Activated naive CD4-positive, alpha-beta T cell treated with anti-CD3 and anti-CD28 coated beads, Interleukin-2, amount 10 ng/mL, durations not matched to agents 7 days and 5 days (primary cell): ENCODE measurements at places on chromosomes 11 and 22.

GRCh38 chr22:19715188-19715930 lies 1.1 kb downstream of the SEPTIN5 start:
- DNase-seq = peak; percentile 18

DNA sequence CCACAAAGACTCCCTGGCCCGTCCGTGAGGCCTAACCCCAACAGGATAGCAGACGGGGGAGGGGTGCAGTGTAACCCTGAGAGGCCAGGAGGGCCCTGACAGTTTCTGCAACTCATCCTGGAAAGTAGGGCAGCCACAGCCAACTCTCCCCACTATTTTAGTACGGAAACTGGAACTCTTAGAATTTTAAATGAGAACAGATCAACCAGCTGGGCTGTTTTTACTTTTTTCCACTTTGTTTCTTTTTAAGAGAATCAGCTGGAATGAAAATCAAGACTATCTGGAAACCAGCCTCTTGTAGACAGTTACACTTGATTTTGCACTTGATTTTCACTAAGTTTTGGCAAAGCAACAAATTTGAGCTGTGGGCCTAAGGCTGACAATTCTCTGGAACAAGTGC lies 42.7 kb upstream of the NRIP3 start:
- DNase-seq = no peak

DNA sequence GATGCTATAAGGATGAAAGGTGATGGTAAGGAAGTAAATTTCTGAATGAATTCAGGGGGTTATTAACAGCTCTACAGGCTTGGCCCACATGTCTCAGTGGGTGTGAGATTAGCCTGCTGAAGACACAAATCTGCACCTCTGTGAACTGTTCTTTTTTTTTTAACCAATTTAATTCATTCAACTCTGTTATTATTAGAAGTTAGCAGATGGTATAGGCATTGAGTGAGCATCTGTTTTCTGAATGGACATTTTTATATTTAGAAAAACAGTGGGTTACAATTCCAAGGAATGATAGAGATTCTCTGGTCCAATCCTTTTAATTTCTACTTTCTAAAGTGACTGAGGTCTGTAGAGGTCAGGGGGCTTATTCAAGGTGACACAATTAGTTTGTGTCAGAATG lies 122.0 kb upstream of the SORL1-AS1 start:
- no peak for DNase-seq

GRCh38 chr22:49450498-49450897 lies 377.2 kb downstream of the BRD1 start:
- no peak for DNase-seq

- DNase-seq = peak; percentile 60
Observed at GRCh38 chr11:59802639-59803176, 7.9 kb downstream of the MRPL16 start.

DNA sequence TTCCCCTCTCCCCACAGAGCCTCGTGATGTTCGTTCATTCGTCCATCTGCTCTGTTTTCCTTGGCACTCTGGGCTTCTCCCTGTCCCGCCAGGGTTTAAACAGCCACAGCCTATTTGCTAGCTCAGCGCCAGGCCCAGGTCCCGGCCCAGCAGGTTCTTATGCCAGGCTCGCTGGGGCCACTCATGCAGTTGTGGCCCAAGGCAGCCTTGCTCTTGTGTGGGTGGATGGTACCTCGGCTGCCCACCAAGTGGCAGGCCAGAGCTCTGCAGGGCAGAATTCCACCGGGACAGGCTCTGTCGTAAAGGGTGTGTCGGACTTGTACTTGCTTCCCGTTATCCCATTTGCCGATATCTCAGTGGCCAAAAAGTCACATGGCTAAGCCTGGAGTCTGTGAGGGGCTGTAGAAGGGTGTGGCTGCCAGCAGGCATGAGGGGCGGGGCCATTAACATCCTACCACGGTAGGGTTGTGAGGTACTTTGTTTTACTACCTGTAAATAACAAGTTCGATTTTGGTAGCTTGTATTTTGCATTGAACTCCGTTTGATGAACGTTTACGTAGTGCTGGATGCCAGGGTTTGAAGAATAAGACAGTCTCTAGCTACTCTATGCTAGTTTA lies 7.9 kb downstream of the FAM118A start:
- peak; percentile 56 for DNase-seq

DNA sequence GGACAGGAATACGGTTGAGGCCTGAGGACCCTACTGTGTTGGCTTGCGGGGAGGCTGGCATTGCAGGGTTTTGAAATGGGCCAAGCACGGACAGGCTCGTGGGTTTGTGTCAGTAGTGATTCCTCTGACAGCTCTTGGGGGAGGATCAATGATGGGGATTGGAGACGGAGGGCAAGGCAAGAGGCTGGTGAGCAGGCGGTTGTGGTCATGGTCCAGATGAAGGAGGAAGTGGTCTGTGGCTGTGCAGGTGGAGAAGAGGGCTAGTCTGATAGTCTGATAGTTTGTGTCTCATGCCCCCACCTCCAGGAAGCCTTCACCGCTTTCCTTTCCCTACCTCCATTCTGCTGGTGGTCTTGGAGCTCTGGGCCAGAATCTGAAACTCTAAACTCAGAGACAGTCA lies 3.0 kb downstream of the MAFF start:
- DNase-seq = no peak

GRCh38 chr22:19232623-19233022 lies 54.1 kb upstream of the SLC25A1 start:
- DNase-seq = no peak

GRCh38 chr22:46871826-46872225 lies 109.4 kb downstream of the TBC1D22A start:
- no peak for DNase-seq

- DNase-seq = no peak
Observed at GRCh38 chr11:14449302-14449714, 50.3 kb downstream of the COPB1 start.

DNA sequence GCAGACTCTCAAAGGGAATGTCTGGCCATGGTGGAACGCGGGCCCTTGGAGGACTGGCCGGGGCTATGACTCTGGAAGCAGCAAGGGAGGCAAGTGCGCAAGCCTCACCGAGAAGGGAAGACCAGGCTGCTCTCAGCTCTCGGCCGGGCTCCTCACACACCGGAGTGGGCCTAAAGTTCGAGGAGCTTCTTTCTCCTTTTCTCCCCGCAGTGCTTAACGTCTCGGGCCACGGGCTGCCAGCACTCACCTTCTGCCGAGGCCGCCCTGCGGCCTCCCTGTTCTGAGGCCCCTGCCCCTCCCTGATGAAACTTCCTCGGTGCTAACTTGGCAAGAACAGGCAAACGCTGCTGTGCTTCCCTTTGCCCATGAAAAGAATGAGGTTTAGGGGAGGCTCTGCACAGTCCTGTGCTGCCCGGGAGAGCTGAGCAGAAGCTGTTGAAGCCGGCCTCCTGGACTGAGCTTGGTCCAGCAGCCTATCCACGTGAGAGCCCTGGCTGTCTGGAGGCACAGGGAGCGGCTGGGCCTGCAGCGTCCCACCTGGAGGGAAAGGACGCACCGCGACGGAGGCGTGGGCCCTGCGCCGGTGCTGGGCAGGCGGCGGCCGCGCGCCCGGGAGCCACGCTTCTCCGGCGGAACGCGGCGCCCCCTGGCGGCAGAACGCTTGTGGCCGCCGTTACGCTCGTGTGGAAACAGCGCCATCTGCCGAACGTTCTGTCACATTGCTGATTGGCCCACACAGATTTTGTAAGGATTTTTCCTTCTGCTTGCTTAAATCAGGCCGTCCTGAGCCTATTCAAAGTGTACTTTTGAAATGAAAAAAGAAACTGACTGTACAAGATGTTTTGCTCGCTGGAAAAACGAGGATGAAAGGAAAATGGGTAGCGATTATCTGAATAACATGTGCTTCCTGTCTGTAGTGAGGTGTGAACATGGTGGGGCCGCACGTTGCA lies 65.0 kb upstream of the TMEM45B start:
- DNase-seq = peak; percentile 81

DNA sequence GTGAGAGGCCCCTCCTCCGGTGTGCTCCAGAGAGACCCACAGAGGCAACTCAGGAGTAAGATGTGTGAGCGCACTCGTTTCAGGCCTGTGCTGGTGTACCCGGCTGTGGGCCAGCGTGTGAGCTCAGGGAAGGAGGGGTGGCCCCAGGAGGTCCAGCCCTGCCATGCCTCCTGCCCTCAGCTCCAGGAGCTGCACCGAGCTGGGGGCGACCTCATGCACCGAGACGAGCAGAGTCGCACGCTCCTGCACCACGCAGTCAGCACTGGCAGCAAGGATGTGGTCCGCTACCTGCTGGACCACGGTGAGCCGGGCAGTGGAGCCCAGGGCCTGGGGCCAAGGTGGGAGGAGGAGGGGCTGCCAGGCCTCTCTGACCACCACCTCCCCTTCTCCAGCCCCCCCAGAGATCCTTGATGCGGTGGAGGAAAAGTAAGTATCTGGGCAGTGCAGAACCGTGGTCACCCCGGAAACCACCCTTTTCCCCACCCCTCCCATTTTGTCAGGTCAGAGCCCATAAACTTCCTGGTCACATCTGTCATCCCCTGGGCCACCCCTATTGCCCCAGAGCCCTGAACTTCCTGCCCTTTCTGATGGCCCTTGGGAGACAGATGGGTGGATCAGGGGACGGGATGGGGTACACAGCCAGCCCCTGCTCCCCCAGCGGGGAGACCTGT lies 2.5 kb upstream of the MDK start:
- DNase-seq = no peak

DNA sequence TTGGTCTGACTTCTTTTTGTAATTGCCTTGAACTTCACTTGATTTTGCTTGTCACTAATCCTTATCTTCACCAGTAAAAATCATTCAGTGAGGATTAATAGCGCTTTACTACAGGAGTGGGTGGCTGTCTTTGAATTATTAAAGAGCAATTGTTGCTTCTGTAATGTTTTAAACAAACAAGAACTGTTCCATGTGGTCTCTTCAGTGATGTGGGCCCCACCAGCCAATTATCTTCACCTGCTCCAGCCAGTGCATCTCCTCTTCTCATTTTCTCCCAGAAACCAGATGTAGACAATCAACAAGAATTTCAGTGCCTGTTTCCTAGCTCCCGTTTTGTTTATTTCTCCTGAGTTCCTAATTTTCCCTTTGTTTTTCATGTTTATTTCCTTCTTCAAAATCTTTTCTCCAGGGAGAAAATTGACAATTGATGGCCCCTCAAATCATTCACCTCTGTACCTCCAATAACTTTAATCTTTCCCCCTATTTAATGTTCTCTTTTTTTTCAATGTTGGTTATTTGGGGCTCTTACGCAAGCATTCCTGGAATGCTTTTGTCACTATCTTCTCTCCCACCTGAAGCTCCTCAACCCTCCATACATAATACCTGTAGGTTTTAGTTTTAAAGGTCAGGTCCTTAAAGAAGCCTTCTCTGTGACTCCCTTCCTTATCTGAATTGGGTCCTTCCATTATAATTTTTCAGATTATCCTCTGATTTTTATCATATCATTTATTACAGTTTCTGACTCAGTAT lies 115.1 kb downstream of the ARFGAP2 start:
- DNase-seq = no peak

DNA sequence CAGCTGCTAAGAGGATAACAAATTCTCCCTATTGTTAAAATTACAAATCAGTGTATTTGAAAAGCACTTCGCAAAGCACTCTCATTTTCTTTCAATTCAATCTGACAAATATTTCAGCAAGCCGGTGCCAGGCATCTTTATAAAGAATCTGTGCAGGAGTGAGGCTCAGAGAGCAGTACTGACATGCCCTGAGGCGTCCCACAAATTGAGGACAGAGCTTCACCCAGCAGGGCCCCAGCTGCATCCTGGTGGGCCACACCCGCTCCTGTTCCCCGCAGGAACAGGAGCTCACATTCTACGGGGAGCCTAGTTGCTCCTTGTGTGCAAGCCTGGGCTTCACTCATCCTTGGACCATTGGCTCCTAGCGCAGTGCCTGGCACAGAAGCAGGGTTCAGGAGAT lies 60.9 kb upstream of the EIF3D start:
- no peak for DNase-seq

DNA sequence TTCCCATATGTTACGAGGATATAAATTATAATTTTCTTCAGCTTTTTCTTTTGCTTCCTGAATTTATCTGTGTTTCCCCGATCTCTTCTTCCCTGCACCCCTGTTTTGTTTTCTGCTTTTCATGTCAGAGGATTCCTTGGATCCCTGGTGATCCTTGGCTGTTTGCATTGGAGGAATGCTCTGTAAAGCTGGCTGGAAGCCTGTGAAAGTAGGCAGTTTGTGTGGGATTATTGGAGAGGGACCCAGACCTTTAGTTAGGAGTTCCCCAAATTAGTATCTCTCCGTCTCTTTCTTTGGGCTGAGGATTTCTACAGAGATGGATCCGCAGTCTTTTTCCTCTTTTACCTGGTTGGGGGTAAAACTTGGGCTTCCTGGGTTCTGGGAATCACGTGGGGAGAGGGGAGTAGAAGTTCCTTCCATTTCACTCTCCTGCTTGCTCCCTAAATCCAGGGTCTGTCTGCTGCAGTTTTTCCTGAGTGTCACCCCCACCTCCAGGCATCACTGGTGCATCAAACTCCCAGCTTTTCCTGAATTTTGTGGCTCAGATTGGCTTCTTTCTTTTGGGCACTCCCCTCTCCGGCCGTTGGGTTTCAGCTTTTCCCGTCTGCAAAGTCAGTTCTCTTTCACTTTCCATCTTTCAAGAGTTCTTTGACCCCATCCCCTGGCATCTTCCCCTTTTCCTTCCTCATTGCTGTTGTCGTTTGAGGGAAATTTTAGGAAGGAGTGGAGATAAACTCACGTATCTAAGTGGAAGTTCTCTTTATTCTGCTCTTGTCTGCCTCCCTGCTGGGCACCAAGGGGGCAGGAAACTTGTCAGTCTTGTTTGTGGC lies 79.1 kb upstream of the ALX4 start:
- no peak for DNase-seq

DNA sequence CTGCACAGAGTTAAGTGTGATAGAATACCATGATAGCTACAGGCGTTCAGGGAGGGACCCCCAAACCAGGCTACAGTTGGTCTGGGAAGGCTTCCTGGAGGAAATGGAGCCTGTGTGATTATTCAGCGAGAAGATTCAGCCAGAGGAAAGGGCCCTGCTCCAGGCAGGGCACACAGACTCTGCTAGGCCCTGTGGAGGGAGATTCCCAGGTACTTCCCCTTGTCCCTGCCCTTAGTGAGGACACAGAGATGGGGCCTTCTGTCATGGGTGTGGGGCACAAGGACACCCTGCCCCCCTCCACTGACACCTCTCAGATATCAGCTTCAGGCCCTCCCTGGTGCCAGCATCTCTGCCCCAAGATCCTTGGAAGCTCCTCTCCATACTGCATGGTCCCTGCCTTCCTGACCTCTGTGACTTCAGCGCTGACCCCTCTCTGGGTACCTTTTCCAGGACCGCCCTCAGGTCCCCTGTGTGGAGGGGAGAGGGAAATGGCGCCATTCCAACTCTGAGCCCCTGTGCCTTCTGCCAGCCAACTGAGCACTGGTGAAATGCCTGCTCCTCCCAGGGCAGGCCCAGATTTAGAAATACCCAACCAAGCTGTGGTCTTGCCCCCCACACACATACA lies 12.6 kb upstream of the POU2F3 start:
- DNase-seq = no peak

DNA sequence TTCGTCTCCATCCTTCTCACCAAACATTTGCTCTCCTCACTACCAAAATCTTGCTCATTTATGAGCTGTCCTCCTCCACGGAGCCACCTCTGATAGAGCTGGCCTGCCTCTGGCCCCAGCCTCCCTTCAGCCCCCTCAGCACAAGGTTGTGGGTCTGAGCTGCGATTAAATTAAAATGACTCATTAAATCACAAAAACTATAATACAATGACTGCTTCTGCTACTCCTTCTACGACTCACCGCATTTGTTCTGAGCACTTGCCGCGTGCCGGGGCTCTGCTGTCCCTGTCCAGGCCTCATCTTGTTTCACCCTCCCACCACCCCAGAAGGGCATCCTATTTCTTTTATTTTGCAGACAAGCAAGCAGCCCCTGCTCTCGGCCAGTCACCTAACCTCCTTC lies 49.2 kb upstream of the TIMP3 start:
- DNase-seq = no peak

GRCh38 chr11:62153087-62153395 lies 29.2 kb downstream of the INCENP start:
- no peak for DNase-seq
